AG04450 (cell line): ENCODE measurements at places on chromosomes 5 and 9. TPM values are rescaled to one million over a fixed set of nuclear protein-coding genes. Genes with fewer than 3 reads are reported as not detected.

- DNase-seq = no peak
Observed at GRCh38 chr9:88180081-88180765, 41.9 kb upstream of the SPATA31C2 start.

- DNase-seq = no peak
Observed at GRCh38 chr5:95181644-95182043, 103.2 kb downstream of the MCTP1 start.

GRCh38 chr9:116372786-116373185, 219.2 kb downstream of the PAPPA start:
- no peak for DNase-seq

DNA sequence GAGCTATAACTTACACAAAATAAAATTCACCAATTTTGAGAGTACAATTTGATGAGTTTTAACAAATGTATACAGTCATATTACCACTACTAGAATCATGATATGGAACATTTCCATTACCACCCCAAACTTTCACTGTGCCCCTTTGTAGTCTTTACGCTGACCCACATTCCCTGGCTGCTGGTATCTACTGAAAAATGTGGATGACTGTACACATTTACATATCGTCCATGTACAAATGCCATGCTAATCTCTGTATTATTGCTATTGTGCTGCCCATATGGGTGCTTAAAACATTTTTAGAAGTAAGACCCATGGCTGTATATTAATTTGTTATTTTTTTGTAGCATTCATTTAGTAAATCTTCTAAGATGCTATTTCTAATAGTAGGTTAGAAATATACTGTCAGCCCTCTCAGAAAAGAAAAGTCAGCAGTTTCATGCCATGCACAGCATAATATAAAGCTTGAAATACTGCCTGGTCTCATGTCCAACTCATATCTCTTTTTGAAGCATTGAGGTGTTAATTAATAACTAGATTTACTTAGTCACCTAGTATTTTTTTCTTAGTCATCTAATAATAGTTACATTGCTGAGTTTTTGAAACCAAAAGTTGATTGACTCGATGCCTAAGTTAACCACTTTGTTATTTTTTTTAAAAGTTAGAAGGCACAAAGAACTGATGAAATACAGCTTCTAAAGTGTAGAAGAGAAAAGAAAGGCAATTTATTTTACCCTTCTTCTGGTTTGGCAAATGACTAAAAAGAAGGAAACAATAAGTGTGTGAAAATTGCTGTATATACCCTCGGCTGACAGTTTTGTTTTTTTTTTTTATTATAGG, 188.3 kb upstream of the MEF2C start:
- DNase-seq = no peak

DNA sequence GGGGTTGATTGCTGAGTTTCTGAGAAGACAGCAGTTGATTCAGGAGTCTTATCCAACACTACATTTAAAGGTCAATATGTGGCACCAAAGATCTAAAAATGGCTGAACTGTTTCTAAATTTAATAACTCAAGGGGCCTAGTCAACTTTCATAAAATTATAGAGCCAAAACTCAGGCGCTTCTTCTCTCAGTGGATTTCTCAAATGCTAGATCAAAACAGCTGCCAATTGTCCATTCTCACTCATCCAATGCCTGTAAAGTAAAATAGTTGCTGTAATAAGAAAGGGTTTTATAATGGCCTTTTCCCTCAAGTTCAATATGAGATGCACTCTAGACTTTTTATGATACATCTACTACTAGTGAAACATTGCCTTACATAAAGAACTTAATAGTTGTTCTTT, 26.5 kb downstream of the ADAMTSL1 start:
- DNase-seq = no peak

DNA sequence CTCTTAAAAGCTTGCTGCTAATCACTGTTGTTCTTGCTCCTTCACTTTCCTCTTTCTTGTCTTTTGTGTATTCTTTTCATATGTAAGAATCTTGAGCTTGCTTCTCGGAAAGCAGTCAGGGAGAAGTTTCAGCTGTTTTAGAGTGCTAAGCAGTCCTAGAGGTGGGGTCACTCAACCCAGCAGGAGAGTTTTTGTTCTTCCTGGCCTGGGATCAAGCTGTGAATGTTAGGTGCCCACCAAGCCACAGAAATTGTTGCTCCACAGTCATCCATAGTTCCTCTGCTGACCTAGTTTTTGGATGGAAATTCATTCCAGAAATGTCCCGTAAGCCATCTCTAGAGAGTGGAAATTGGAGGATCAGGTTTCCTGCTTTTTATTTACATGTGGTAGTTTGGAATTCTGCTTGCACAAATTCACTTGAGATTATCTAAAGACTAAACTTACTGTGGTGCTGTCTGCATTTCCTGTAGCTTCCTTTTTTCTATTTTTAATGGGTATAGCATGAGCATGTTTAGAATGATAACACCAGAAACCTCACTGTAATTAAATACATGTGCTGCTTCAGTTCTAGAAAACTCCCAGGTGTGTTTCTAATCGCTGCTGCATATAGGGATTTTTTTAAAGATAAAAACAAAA, 108.7 kb downstream of the MAST4 start:
- no peak for DNase-seq

DNA sequence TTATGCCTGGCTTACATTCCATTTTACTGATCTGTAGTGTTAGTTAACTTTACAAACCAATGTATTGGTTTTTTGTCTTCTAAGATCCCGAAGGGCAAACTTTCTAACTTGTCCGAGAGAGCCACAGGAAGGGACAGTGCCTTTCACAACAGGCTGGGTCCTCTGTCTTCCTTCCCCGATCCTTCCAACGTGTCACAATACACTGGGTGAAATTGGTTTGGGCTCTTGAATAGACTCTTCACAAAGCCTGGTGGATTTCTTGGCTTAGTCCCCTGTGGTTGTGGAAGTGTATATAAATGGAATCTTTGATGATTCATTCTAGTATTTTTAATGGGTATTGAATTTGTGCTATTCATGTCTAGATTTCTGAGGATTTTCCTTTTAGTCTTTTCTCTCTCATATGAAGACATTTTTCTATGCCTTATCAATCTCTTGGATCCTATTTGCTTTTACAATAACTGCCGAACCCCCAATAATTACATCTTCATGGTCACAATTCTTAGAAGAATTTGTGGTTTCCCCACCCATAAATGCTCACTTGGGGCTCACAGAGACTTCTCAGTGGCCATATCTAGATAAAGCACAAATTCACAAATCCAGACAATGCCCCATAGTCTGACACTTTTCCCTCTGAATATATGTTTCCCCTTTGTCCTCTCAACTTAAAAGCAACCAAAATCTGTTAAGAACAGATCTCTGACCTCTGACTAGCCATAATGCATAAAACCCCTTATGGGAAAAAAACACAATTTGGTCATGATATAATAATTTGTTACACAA, 107.7 kb downstream of the MTRR start:
- DNase-seq = no peak

DNA sequence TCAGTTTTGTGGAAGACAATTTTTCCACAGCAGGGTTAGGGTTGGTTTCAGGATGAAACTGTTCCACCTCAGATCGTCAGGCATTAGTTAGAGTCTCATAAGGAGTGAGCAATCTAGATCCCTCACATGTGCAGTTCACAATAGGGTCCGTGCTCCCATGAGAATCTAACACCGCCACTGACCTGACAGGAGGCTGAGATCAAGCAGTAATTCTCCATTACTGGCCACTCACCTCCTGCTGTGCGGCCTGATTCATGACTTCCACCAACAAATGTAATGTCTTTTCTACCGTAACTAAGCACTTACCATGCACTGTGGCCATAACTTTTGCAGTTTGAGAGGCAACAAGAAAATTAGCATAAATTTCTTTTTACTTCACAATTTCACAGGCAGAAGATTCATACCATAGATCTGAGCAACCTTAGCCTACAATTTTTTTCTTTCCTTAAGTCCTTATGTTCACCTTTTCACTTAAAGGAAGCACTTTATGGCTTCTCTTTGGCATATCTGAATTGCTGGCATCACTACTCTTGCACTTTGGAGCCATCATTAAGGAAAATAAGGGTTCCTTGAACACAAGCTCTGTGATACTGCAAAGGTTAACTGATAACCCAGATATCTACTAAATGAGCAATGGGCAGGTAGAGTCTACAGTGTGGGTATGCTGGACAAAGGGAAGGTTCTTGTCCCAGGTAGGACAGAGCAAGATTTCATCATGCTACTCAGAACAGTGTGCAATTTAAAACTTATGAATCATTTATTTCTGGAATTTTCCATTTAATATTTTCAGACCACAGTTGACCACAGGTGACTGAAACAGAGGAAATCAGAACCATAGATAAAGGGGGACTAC, 83.0 kb upstream of the IFNK start:
- no peak for DNase-seq

GRCh38 chr5:139664727-139665351, 16.7 kb downstream of the CXXC5 start:
- DNase-seq = no peak

GRCh38 chr5:8606231-8606630, 737.3 kb downstream of the MTRR start:
- no peak for DNase-seq

GRCh38 chr5:96683392-96683791, 21.2 kb downstream of the CAST start:
- no peak for DNase-seq

GRCh38 chr9:74765481-74765971, 122.2 kb downstream of the TRPM6 start:
- DNase-seq = no peak

DNA sequence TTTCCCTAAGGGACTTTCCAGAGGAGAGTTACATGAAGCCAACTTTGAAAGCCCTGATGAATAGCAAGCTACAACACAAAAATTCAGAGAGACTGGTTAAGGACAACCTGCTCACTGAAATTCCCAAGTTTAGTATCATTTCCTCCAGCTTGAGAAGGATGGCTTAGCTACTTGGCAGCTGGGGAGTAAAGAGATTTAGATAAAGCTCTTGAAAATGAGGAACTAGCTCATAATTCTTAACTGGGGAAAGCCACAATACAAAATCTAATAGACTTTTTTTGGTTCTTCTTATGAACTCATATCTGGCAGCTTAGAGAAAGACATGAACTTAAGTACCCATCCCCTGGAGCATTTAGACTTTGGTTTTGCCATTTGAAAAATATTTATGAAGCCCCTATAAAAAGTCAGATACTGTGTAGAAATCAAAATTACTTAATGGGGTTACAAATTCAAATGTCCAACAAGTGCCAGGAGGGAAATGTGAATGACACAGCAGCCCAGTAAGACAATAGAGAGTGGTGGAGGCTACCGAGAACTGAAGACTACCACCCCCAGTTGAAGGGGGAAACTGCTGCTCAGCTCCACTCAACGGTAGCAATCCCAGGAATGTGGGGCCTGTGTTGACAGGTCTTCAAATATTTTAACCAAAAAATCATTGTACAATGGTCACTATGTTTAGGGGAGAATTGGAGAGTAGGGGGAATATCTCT, 79.4 kb upstream of the ADRB2 start:
- no peak for DNase-seq

DNA sequence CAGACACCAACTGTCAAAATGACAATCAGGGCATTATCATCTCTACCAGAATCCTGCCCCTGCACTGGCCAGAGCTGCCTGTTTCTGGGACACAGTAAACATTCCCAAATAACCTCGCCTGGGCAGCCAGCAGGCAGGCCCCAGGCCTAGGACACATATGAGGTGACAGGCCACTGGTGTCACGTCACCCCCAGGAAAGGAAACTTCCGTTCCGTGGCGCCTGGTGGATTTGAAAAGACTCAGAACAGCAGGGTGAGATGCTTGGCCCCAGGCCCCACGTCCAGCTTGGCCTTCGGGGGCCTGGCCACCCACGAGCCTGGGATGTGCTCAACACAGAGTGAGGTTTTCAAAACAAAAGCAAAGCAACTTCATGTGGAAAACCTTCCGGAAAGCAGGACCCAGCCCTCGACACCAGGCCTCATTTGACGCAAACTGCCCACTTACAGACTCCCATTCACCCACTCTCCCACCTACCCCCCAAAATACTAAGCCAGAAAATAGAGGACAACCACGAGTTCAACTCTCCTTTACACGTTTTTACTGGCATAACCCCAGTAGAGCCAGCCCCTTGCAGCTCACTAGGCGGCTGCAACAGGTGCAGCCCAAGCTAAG, 1.2 kb downstream of the SEMA4D start:
- DNase-seq = no peak

DNA sequence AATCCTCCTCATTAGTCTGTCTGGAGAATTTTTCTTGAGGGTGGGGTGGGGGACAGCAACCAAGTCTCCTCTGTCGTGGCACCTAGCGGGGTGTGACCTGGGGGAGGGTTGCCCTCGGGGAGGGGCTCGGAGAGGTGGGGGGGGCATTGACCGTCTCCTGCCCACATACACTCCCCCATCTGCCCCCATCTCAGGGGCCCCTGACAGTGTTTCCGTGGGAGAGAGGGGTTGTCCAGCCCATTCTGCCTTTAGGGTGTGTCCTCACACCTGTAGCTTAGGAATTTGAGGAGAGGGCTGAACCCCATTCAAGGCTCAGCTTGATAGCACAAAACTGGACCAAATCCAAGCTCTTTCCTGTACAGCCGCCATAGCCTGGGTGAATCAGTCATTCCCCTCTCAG, 5.9 kb upstream of the CXXC5 start:
- DNase-seq = no peak

DNA sequence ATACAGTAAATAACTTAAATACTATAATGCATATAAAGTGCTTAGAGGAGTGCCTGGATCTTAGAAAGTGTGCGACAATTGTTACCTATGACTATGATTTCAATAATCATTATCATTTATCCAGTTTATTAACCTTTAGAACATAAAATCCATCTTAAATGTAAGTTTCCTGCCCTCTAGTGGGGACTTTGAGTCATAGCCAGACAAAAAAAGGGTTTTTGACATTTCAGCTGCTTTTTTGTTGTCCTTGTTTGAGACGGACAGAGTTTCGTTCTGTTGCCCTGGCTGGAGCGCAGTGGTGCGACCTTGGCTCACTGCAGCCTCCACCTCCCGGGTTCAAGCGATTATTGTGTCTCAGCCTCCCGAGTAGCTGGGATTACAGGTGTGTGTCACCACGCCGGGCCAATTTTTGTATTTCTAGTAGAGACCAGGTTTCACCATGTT, 9.7 kb upstream of the C9orf152 start:
- DNase-seq = peak; percentile 8

DNA sequence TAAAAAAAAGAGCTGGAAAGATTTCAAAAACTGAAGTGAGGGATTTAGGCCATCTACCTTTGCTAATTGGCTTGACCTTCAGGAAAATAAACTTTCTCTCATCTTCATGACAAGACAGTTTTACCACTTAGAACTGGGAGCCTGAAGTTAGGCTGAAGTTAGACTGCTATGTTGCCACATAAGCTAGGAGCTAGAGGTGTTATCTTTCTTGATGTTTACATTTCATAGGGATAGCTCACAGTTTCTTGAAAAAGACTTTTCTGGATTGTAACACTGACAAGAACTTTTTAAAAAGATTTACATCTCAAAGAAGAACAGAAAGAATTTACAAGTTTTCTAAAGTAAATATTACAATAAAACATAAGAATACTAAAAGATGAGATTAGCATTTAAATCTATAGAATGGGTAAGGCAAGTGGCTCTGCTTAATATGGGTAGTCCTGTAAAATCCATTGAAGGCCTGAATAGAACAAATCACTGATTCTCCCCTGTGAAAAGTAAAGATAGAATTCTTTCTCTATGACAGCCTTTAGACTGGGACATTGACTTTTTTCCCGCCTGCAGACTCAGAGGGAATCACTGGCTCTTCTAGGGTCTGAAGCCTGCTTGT, 1665.4 kb upstream of the CDH9 start:
- no peak for DNase-seq

The SPINK13 gene
- not detected in 2 replicates for polyA plus RNA-seq

The TMEM215 gene
- not detected in 2 replicates for polyA plus RNA-seq

The RNF14 gene
- 38.1 and 39.0 TPM in 2 replicates for polyA plus RNA-seq

The CTSV gene
- 0.58 and 0.60 TPM in 2 replicates for polyA plus RNA-seq

The SLC34A3 gene
- polyA plus RNA-seq = not detected in 2 replicates

The CYSRT1 gene
- polyA plus RNA-seq = 0.27 and 0.56 TPM in 2 replicates

The FOXD4L5 gene
- not detected in 2 replicates for polyA plus RNA-seq

The GRXCR2 gene
- not detected in 2 replicates for polyA plus RNA-seq

The C5orf63 gene
- polyA plus RNA-seq = 2.9 and 3.2 TPM in 2 replicates

The N4BP3 gene
- 0.29 and 0.30 TPM in 2 replicates for polyA plus RNA-seq
